Hematopoietic multipotent progenitor cell treated with erythropoietin and hydrocortisone succinate and interleukin-3 and kit ligand, for 6 days (in vitro differentiated cells): ENCODE measurements at places on chromosomes 1 and 21.

DNA sequence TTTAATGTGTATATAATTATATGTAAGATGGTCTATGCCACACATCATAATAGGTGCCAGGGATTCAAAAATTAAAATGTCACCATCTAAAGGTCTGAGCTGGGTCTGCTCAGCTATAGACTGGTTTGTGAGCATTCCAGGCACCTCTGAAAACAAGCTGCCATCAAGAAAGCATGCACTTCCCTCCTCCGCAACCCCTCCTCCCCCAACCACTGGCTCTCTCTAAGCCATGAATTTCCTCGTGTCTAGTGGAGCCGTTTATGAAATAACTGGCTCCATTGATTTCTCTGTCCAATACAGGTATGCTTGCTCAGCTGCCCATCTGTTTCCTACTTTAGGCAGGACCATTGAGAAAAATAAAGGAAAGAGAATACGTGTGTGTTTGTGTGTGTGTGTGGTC lies 522.6 kb upstream of the PLXNA2 start:
- DNase-seq: no peak

DNA sequence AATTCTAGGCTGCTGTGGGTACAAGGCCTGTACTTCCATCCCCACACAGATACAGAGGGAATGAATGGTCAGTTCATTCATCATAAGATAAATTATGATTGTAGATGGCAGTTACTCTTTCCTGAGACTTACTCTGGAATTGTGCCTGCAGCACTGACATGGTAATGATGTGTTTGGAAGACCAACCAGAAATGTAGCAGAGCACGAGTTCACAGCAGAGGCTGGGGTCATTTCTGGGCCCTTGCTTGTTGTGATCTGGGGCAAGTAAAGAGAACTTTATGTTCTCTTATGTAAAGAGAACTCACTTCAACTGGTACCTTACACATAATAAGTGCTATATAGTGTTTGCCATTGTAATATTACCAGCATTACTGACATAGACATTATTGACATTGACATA lies 411.9 kb downstream of the NTNG1 start:
- no peak for DNase-seq

- no peak for DNase-seq
These were observed 55.5 kb upstream of the PSEN2 start for GRCh38 chr1:226814751-226815537.

- DNase-seq: no peak
These were observed 8.8 kb upstream of the AHCYL1 start for GRCh38 chr1:109975718-109976117.

- no peak for DNase-seq
These were observed 155.8 kb downstream of the RYR2 start for GRCh38 chr1:237197470-237198425.

DNA sequence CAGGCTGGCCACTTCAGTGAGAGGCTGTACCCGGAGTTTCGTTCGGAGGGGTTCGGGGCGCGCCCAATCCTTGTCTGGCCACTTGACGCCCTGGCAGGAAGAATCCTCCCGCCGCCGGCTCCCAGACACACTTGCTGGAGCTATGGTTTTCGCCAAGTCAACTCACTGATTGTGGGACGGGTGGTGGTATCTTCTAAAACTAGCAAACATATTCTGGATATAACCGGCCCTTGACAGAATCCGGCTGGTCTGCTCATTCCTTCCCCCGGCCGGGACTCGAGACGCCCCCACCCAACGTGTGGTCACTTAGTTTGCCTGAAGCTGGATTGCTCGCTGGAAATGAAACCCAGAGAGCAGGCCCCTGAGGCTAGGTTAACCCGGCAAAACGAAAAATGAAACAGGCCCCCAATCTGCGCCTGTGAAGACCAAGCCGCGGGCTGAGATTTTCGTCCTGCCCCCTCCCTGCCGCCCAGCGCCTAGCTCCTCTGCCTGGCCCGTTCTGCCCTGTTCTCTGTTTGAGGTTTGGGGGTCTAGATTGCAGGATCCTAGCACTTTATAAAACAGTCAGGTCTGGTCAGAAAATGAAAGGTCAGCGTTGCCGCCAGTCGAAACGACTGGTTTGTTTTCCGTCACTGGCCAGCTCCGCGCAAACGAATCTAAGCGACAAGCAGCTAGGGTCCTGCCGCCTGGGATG lies 4.6 kb downstream of the GFI1 start:
- DNase-seq: no peak

DNA sequence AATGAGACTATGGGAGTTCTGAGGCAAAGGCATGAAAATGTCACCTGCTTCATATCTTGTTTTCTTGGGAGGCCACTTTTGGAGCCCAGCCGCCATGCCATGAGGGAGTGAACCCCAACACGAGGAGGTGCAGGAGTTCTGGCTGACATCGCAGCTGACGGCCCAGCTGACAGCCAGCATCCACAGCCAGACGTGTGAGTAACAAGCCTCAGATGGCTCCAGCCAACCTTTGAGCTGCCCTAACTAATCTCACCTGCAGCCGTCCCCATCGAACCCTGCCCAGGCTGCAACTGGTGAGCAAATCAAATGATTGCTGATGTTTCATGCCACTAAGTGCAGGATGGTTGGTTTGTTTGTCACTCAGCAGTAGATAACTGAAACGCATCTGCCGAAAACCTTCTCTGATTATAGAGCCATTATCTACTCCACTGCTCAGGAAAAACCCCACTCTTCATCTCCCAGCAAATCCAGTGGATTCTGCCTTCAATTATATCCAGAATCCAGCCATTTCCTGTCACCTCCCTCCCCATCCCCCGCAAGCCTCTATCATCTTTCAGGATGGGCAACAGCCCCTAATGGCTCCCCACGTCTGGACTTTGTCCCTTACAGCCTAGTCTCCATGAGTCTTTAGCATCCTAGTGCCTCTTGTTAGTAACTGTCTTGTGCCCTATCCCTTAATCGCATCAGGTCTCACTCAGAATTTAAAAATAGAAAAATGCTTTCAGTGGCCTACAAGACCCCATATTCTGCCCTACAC lies 18.5 kb upstream of the RAB4A start:
- no peak for DNase-seq

- DNase-seq: peak; percentile 0
These were observed 13.8 kb upstream of the SAMD11 start for GRCh38 chr1:909861-910310.

- no peak for DNase-seq
These were observed 15.7 kb downstream of the DIP2A start for GRCh38 chr21:46474382-46474781.

DNA sequence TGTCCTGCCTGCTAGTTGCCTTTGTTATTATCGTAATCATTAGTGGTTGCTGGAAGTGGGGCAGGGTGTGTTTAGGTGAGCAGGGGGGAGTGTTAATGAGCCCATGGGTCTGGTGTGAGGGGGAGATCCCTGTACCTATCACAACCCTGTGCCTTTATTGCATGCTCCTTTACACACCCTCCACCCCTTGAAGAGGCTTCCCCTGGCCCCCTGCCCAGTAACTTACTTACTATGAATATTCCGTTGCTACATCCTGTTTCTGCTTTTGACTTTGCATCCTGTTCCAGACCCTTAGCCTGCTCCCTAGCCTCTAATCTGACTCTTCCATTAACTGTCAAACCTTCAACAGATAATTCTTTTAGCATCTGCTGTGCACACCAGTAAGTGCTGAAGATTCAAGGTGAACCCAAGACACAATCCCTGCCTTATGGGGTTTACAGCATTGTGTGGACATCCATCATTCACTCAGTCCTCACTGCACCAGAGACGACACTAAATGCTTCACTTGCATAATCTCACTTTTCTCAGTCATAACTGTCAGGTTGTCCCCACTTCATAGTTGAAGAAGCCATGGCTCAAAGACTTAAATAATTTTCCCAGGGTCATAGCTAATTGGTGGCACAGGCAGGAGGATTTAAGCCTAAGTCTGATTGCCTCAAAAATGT lies 47.9 kb downstream of the CDC7 start:
- DNase-seq: no peak

DNA sequence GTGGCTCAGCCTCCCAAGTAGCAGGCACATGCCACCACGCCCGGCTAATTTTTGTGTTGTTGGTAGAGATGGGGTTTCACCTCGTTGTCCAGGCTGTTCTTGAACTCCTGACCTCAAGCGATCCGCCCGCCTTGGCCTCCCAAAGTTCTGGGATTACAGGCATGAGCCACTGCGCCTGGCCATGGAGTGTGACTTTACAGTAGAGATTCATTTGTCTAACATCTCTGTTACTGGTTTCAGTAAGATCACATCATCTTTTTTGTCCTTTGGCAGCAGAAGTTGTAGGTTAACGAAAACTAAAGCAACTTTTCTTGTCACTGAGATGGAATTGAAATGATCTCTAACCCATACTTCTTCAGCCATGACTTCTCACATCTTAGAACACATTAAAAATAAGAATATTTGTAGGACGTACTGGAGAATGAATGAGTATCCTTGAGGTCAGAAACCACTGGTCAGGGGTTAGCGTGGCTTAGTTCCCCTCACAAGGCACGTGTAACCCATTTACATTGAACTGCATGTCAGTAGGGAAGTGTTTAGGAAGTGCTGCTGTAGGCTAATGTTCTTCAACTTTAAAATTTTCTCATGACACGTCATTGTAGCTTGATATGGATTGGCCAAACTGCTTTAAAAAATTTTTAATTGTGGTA lies 75.9 kb downstream of the CAMTA1 start:
- no peak for DNase-seq

GRCh38 chr1:222310836-222311235 lies 237.1 kb downstream of the HHIPL2 start:
- DNase-seq: no peak

DNA sequence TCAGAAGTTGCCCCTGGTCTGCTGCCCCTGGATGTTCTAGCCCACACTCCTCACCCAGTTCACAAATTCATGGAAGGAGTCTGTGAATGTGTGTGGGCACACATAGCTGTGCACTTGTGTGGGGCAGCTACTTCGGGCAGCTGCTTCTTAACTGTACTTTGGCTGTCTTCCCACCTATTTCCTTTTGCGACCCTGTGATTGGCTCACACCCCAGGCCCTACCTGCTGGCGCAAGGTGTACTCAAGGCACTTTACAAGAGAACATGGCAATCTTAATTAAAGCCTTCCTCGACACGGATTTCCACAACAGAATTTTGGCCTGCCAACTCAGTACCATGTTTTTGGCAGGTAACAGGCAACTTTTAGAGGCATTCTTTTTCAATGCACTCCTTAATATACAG lies 86.5 kb upstream of the CTTNBP2NL start:
- no peak for DNase-seq

- DNase-seq: peak; percentile 86
These were observed 14.0 kb upstream of the SYNC start for GRCh38 chr1:32716312-32717148.

DNA sequence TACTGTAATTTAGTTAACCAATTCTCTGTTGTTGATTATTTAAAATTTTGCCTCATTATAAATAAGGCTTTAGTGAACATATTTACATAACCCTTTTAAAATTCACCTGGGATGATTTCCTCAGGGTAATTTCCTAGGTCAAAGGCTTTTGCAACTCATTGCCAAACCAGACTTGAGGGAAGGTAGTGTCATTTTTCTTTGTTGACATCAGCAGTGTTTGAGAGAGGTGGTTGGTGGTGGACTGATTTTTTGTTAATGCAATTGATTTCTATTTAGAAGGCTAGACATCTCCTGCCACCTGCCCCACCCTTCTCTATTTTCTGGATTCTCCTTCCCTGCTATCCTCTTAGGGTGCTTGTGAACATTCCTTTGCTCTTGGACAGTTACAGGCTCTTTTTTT lies 116.8 kb downstream of the HHAT start:
- no peak for DNase-seq

- no peak for DNase-seq
These were observed 579 bp upstream of the SLC19A1 start for GRCh38 chr21:45542667-45543370.

DNA sequence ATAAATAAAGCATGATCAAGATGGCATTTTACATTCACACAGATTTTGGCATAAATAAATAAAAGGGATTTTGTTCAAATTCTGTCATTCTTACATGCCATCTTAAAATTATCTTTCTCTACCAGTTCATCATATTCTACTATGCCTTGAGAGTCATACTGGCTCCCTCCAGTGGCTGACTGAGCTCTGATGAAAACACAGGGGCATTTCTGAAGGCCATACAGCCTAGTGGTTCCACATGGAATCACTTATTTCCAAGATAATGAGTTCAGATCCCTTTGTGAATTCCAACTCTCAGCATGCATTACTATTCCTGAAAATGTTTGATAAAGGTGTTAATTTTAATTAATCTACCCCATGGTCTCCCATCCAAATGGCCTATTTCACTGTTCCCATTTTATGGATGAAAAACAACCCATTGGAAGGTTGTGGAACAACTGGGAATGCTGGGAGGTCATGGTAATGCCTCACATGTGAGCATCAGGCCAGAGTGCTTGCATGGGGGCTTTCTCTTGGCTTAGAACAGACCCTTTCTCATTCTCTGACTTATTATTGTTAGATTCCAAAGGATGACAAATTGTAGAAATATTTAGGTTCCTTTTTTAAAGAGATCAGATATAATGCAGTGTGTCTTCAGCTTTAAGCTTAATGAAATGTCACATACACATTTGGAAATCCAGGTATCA lies 622.4 kb upstream of the PKN2 start:
- peak; percentile 70 for DNase-seq
